Stimulated activated CD8-positive, alpha-beta memory T cell treated with anti-CD3 and anti-CD28 coated beads, Interleukin-4, amount 100 ng/mL, for 4 hours (primary cell): ENCODE measurements at places on chromosomes 4 and X.
A peak's percentile ranks its signal among the peaks of the same experiment; 100 is the strongest.

- DNase-seq, result no peak
These were observed 117.4 kb upstream of the NALF2 start for GRCh38 chrX:69386681-69387080.

DNA sequence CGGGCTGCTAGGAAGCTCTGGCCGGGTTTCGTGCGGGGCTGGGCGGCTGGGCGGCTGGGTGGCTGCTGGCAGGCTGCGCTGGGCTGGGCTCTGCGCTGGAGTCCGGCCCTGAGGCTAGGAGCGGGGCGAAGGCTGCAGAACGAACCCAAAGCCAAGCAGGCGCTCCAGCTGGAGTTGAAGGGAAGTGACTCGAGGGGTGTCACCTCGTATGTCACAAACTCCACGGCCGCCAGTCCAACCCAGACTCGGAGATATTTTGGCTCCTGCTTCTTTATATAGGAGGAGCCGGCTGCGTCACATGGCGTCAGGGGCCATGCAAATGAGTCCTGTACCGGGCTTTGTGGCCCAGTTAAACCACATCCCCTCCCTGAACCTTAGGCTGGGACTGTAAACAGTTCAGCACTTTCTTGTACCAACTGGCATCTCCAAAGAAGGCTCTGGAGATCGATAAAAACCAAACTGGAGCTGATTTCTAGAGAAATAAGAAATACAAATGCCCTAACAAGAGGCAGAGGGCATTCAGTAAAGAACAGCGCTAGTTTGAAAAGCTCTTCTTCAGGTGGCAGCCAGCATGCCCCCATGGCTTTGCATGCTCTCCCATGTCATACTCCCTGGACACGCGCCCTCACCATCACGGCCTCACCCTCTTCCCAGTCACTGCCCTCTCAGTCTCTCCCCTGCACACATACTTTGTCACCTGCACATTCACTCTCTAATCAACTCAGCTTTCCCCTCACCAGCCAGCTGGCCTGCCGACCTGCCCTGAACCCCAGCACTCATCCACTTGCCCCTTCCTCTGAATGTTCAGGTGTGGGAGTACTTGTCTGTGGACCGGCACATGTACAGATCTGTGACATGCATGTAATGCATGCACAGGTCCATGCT, 58.5 kb downstream of the TSC22D3 start:
- DNase-seq, result peak; percentile 60

DNA sequence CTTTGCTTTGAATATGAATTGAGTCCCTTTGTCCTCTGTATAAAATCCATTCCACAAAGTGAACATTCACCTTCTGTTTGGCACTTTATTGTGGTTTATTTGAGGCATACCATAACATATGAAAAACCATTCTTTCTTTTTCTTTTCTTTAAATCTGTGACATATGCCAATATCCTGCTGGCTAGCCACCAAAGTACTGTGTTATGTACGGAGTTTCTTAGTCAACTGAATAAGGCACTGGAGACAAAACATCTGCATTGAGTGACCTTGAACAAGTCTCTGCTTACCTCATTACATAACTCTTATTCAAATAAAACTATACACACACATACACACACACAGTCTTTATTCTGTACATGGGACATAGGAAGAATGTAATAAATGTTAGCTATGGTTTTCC, 872.8 kb downstream of the C4orf33 start:
- no peak for DNase-seq

DNA sequence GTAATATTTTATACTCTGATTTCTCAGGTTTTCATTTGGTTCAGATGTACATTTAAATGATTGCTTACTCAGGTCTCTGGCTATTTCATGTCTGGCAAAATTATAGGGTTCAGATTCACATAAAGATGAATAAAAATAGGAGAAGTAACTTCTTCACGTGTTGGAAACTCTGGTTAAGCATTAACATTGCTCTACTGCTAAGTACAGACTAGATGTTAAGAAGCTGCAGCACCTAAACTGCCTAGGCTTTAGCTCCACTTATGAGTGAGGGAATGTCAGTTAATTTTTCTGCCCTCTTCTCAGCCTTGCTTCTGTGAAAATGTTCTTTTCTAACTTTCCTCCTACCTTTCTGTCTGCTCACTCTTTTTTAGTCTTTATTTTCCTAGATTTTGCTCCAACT, 361.2 kb downstream of the ARAP2 start:
- DNase-seq, result no peak

GRCh38 chrX:127129510-127129909, 310.0 kb downstream of the PRR32 start:
- DNase-seq, result no peak

DNA sequence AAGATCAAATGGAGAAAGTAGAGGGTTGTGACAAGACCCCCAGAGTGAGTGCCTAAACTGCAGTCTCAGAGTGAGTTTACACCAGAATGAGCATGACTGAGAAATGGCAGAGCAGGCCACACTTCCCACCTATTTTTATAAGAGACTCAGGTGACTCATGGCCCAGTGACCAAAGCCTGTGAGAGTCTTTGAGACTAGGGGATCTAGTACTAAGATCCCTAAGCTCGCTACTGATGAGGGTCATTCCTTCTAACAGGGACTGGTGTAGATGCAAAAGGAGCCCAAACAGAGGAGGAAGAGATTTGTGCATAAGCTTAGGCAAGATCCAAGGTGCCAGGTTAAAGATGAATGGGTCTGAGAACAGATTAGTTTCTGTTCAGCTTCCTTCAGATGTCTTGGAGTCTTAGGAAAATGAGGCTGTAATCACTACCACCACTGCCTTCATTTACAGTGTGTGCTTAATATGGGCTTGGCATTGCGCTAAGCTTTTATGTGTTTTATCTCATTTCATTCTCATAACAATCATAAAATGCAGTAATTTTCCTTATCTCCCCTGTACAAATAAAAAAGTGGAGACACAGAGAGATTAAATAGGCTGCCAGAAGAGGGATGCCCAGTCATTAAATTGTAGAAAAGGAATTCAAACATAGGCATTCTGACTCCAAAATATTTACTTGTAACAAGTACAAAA, 62.8 kb downstream of the RWDD4 start:
- no peak for DNase-seq

DNA sequence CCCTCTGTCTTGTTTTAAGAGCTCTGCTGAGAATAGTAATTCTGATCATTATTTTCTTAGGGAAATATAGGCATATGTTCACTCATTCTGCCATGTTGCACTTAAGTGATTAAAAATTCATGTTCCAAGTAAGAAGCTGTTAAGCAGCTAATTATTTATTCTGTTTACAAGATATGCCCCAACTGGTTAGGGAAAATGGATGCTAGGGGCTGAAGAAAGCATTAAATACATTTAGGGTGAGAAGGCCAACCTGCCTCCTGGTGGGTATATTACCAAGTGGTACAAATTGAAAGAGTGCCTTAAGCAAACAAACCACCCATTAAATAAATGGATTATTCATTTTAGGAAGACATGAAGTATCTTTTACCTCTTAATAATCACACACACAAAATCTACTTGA, 392.6 kb upstream of the EPHA5 start:
- no peak for DNase-seq

DNA sequence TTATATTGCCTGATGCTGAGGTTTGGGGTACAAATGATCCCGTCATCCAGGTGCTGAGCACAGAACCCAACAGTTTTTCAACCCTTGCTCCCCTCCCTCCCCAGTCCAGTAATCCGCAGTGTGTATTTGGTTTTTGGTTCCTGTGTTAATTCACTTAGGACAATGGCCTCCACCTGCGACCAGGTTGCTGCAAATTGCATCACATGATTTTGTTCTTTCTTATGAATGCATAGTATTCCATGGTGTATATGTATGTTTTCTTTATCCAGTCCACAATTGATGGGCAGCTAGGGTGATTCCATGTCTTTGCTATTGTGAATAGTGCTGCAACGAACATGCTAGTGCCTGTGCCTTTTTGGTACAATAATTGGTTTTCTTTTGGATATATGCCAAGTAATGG, 25.4 kb downstream of the GABRQ start:
- DNase-seq, result no peak

- no peak for DNase-seq
These were observed 822.1 kb upstream of the GALNTL6 start for GRCh38 chr4:170990989-170991589.

GRCh38 chrX:74291577-74291963, 12.4 kb upstream of the ZCCHC13 start:
- DNase-seq, result no peak

- no peak for DNase-seq
These were observed 56.7 kb downstream of the FAM114A1 start for GRCh38 chr4:38924353-38924752.

DNA sequence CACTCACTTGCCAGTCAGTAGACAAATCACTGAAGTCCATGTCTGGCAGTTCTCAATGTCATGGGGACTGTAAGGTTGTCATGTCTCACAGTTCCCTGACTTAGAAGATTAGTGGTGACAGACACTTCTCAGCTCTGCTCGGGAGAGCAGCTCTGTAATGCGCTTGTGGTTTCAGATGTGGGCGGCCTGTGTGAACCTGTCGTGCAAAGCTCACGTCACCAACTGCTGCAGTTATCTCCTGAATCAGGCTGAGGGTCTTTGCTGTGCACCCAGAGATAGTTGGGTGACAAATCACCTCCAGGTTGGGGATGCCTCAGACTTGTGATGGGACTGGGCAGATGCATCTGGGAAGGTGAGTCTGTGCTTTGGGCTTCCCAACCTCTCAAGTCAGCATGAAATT, at the start of gene IL9R:
Gene IL9R, plus strand, starts transcription at position 261 of the 400 bp plus-strand sequence. Its CDS starts 64 bp downstream, at position 325.
- DNase-seq, result peak; percentile 17

DNA sequence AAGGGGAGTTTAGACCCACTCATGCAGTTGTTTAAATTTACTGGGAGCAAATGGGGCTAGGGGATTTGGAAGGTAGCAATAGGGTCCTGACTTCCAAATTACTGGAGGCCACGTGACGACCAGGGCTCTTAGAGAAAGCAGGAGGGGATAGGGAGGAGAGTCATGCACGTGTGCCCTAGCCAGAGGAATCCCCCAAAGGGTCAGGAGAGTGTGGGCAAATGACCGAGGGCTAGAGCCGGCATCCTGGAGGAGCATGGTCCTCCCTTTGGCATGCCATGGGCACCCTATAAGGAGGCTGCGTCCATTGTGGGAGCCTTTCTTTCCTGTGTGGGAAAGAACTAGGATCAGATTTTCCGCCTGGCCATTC, 25.5 kb upstream of the GPC4 start:
- DNase-seq, result no peak

DNA sequence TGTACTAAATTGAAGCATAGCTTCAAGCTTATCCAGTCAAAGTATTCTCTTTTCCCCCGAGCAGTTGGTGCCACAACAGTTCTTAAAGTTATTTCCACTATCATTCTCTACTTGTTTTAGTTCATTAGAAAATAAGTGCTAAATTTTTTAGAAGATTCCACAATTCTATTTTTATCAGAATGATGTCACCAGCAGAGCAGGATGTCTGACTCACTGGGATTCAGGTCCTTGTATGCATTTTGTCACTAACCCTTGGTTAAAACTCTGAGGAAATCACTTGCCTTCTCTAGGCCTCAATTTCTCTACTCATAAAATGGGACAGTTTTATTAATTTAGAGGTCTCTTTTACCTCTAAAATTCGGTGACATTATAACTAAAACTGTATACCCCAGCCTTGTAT, 3.4 kb downstream of the DDX53 start:
- DNase-seq, result no peak

GRCh38 chrX:150455215-150455608, 92.1 kb downstream of the MAMLD1 start:
- no peak for DNase-seq

- no peak for DNase-seq
These were observed 21.0 kb upstream of the PCYT1B start for GRCh38 chrX:24668111-24668510.

DNA sequence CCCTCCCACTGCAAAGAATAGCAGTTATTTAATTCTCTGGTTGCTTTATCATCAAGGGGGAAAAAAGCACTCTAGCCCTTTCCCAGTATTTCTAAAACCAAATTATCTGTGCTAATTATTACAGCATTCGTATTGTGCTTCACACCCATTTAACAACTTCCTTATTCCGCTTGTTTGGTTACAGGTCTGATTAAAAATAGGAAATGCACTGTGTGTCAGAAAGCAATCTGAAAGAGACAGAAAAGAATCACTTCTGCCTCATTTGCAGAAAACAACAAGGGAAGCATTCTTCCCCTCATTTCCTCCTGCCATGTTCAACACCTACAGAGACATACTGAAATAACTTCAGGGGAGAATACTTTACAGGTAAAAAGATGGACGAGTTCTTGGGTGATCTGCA, 114.9 kb upstream of the MAP3K15 start:
- DNase-seq, result no peak

DNA sequence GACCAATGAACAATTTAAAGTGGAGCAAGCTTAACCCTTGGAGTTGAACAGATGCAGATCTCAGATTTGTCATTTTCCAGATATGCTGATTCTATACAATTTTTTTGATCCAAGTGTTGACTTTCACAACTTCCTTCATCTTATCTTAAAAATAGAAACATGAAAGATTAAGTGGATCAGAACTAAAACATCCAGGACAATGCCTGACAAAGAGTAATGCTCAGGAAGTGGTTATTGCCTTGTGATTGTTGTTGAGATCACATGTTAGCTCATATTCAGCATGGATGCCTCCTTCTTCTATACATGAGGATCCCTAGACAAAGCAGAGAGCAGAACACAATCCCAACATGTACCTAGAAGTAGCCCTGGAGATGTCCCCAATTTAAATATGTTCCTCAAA, 160.9 kb downstream of the PPARGC1A start:
- DNase-seq, result no peak

DNA sequence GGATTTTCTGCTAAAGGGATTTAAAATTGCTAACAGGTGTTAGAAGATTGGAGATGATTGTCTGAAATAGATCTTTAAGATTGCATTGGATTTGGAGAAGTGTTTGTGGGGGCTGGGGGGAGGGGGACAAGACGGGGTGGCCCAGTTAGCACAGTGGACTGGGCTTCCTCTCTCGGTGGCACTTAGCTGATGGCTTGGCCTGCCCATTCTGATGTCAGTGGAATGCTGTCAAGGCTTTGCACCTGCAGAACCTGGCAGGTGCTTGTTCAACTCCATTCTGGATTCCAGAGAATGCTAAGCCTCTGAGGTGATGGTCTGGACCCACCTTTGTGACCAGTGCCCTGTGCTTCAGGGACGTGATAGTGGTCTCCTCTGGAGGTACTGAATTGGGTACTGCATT, 43.7 kb downstream of the ADD1 start:
- no peak for DNase-seq

- DNase-seq, result no peak
These were observed 544.3 kb upstream of the CNKSR2 start for GRCh38 chrX:20829665-20830491.

GRCh38 chr4:23945451-23946017, 55.7 kb upstream of the PPARGC1A start:
- no peak for DNase-seq

DNA sequence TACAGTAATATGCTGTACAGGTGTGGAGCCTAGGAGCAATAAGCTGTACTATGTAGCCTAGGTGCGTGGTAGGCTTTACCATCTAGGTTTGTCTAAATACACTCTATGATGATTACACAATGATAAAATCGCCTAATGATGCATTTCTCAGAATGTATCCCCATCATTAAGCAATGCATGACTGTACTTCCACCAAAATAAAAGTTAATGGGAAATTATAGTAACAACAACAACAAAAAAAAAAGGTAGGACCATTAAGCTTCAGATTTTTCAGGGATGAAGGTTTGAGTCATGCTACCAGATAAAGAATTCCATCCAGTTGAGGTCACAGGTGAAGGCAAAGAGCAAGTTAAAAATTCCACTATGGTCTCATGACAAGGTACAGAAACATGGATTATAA, 68.2 kb downstream of the MAGEA10 start:
- DNase-seq, result no peak
